Activated CD4-positive, alpha-beta T cell treated with anti-CD3 and anti-CD28 coated beads, Interleukin-2, amount 50 U/mL, for 4 hours (primary cell): ENCODE measurements at places on chromosomes 6 and 20.

DNA sequence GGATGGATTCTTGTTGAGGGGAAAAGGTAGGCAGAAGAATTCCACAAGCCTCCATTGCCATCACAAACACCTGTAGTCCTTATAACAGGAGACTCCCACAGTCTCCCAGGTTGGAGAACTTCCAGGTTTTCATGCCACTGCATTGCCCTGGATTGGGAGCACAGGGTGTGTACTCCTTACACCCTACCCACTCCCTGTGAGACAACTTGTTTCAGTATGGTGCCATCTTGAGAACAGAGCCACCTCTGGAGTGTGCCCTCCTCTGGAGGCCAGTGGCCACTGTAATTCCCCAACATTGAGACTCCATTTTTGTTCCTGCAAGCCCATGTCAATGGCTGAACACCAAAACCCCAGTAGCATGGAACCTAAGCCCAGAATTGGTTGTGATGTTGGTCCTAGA, 123.5 kb upstream of the LAMA2 start:
- no peak for DNase-seq

DNA sequence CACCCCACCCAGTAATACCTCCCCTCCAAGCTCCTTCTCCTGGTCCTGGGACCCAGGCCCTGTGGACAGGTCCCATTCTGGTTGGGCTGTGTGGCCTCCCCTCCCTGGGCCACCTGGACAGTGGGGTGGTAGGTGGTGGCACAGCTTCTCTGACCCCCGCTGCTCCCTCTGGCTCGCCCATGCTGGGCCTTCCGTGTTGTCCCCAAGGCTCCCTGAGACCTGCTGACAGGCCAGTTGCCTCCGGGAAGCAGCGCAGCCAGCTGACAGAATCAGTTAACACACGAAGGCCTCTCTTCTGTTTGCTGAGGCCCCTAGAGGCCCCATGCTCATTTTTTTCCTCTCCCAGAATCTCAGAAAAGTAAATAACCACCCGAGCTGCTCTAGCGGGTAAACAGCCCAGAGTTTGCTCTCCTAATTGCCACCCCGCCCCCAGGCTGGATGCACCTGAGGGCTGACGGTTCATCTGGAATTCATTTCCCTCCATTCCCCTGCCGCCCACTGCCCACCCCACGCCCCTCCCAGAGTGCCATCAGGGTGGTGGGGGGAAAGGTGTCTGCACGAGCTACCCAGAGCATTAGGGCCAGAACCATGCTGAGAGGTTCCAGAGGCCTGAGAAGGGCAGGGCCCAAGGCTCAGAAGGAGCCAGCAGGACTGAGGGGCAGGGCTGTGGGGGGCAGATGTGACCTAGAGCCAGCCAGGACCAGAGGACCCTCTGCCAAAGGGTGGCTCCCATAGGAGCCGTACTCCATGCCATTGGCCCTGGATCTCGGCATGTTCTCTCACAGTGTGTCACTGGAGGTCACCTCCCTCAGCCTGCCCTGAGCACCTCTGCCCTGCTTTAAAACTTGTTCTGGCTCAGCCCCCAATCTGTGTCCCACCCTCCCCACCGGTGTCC, 157.5 kb downstream of the GRM4 start:
- DNase-seq = no peak

DNA sequence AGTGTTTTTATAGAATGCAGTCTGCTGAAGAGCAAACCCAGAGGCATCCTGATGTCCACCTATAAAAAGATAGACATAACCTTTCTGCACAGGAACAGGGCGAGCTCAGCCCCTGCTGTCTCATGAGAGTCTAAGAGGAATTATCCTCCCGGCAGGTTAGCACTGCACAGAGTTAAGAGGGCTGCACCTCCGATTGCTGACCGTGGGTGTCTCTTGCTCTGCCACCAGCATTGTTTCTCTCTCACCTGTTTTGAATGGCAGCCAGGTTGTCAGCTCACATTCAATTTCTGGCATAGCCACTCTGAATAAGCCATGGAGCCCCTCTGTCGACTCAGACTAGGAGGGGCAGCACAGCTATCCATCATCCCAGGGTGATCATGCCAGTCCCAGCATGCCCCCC, 211.2 kb downstream of the PHACTR1 start:
- DNase-seq = no peak

DNA sequence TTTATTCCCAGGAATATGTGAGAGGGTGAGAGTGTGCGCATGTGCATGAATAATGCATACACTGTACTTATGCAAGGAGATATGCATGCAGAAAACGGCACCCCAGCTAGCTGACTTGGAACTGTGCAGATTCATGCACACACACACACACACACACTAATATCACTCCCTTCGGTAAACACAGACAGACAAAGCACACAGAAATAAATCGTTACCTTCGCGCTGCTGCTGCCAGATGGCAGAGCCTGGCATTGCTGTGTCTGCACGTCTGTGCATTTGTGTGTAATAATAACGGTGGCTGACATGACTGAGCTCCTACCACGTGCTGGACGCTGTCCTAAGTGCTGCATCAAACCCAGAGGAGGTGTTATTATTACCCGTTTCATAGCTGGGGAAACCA, 36.8 kb downstream of the PREX1 start:
- no peak for DNase-seq

- no peak for DNase-seq
Measured at GRCh38 chr6:40958738-40959137, 80.3 kb downstream of the UNC5CL start.

GRCh38 chr6:166907373-166907841, 48.9 kb downstream of the RNASET2 start:
- no peak for DNase-seq

- no peak for DNase-seq
Measured at GRCh38 chr6:137849181-137849980, 17.7 kb upstream of the TNFAIP3 start.

GRCh38 chr6:33886673-33887144, 82.9 kb upstream of the MLN start:
- DNase-seq = no peak

DNA sequence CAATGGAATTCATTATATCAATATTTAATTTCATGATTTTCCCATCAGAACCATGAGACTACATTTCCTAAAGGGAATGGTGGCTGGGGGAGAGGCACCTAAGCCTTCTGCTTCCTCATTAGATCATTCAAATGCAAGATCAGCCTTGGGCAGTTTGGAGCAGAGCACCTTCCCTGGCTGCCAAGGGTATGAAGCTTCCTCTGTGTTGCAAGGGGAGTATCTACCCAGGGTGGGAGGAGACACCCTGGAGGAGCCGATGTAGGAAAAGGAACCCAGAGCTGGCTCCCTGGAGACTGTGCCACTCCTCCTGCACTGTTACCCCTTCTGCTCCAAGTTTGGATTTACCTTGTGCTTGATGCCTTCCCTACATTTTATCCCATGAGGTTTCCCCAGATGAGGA, 299.7 kb upstream of the PRDM1 start:
- DNase-seq = no peak

DNA sequence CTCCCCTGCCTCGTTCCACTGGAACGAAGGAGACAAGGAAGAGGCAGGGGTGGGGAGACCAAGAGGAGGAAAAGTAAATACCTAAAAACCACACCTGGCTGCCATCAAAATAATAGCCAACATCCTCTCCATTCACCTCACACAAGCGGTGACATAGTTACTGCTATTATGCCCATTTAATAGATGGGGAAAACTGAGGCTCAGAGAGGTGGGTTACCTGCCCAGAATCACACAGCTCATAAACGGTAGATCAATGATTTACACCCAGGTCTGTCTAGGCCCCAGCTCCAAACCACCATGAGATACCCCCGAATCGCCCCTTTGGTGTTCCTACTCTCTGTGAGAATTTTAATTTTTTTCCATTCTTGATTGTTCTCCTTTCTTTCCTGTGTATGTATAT, 253.8 kb downstream of the BMP7 start:
- DNase-seq = no peak

GRCh38 chr6:117169781-117170281, 95.5 kb upstream of the VGLL2 start:
- no peak for DNase-seq

DNA sequence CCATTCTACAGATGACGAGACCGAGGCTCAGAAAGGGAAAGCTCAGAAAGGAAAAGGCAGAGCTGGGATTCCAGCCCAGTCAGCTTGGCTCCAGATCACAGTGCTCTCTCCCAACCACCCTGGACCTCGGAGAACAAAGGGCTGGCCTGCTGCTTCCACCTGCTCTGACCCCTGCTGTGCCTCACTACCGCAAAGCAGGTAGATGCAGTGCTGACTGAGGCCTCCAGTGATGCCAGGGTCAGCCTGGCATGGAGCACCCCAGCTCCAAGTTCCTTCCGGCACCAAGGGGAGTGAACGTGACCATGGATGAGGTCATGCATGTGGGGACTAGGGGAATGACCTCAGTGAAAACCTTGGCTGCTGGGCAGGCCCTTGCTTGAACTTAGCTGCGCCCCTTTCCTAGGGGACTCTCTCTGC, 20.7 kb upstream of the TLDC2 start:
- DNase-seq = no peak

- DNase-seq = no peak
Measured at GRCh38 chr20:53331151-53331973, 262.3 kb downstream of the ZNF217 start.
